ENCODE measurements at places on chromosomes 11 and 22.

DNA sequence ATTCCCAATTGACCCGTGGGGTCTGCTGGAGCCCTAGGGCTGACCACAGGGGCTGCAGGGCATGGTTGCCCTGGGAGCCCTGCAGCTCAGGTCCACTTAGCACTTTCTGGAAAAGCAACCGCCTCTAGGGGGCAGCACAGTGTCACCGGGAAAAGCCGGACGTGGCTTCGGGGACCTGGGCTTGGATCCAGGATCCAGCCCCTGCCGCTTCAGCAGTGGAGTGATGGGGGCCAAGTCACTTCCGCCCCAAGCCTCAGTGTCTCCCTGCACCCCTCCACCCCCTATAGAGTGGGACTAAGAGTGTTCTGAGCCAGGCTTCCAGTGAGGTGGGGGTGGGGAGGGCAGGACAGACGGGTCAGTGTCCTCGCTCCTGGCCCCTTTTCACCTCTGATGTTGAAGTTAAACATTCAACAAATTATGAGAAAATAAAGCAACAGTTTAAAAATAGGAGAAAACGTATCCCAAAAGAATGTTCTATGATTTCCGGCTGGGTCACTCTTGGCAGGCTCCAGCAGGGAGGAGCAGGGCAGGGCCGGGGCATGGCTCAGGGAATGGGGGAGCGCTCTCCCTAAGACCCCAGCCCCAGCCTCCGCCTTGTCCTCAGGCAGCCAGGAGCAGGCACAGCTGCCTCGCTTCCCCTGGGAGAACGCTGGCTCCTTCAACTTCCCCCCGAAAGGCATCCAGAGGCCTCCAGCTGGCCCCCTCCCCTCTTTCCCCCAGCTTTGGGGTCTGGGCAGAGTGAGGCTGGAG is 96.5 kb upstream of the FGF3 start:
- DNase-seq: peak; percentile 97

DNA sequence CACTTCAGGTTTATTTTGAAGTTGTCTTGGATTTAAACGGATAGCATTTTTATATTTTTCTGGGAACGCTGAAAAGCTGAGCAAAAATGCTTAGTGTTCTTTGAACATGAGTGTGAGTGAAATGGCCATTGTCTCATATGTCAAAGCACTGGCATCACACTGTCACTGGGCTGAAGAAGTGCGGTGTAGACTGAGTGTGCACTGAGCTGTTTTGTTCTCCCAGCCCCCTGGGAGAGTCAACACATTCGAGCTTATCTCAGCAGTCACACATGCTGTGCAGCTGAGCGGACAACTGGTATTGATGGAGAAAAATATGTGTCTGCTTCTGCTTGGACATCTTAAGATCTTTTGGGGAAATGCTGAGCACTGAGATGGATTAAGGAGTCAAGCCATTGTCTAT is 90.8 kb downstream of the TECTA start:
- DNase-seq: no peak

- peak; percentile 92 for DNase-seq
These were observed at the start of gene TRMU for GRCh38 chr22:46335201-46336118. TSS of gene TRMU (plus strand) at chr22:46335714. CDS start at chr22:46335765, 51 bp downstream.

- no peak for DNase-seq
These were observed 108.8 kb upstream of the CD44 start for GRCh38 chr11:35029979-35030682.

GRCh38 chr11:35042913-35043312 is 96.1 kb upstream of the CD44 start:
- DNase-seq: no peak

GRCh38 chr22:30705710-30706651 is 11.3 kb downstream of the OSBP2 start:
- DNase-seq: peak; percentile 87

- no peak for DNase-seq
These were observed 6.9 kb downstream of the CYTH4 start for GRCh38 chr22:37289156-37289735.

Measured in endodermal cell (in vitro differentiated cells).